Mesenchymal stem cell (in vitro differentiated cells and primary cell): ENCODE measurements at places on chromosomes 4 and X.

GRCh38 chr4:109588176-109588575, 28.1 kb downstream of the MCUB start:
- no peak for DNase-seq

DNA sequence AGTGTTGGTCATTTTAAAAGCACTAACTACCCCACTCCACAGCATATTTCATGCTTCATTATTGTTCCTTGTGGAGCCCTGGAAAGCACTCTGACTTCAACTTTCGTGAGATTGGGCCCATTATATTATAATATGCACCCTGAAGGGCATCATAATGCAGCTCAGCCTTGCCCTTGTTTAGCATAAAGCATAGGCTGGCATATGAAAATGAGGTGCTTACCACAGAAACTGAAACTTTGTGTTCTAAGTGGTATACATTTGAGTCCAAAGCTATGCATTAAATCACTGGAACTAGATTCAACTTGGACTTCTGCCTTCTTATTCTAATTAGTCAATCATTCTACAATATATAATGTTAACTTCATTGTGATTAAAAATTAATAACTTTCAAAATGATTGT, 1027.9 kb downstream of the STIM2 start:
- DNase-seq = no peak

- DNase-seq = no peak
Observed at GRCh38 chr4:60117726-60118323, 1082.3 kb upstream of the ADGRL3 start.

DNA sequence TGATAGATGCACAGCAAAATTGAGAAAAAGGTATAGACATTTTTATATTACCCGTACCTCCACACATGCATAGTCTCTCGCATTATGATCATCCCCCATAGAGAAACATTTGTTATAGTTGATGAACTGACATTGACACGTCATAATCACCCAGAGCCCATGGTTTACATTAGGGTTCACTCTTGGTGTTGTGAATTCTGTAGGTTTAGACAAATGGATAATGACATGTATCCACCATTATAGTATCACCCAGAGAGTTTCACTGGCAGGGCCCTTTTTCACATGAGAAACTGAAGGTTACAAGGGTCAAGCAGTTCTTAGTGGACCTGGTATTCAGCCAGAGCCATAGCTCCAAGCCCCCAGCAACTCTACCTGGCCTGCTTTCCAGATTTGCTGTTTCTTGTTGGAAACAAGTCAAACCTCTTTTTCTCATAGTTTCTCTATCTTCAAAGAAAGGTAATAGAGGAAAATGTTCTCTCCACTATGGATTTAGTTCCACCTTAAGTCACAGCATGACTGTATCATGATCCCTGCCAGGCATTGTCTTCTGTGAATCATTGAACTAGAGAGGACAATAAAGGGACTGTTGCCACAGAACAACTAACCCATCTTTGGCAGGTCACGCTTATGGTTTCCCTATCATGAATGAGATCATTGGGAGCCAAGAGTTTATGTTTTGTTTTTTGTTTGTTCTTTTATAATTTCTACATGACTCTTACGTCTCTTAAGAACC, 64.0 kb downstream of the HHIP start:
- no peak for DNase-seq

GRCh38 chr4:98833384-98833783, 95.5 kb downstream of the EIF4E start:
- no peak for DNase-seq

- no peak for DNase-seq
Observed at GRCh38 chr4:46554760-46555465, 165.0 kb upstream of the GABRA2 start.

DNA sequence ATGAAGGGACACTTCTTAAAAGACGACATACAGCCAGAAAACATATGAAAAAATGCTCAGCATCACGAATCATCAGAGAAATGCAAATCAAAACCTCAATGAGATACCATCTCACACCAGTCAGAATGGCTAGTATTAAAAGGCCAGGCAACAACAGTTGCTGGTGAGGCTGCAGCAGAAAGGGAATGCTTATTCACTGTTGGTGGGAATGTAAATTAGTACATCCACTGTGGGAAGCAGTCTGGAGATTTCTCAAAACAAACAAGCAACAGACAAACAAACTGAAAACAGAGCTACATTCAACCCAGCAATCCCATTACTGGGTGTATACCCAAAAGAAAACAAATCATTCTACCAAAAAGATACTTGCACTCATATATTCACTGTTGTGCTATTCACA, 197.9 kb downstream of the EVC2 start:
- DNase-seq = no peak

- no peak for DNase-seq
Observed at GRCh38 chrX:85203461-85203970, 40.1 kb downstream of the SATL1 start.

- DNase-seq = peak; percentile 11
Observed at GRCh38 chr4:20698382-20698781, 1.9 kb upstream of the PACRGL start.

DNA sequence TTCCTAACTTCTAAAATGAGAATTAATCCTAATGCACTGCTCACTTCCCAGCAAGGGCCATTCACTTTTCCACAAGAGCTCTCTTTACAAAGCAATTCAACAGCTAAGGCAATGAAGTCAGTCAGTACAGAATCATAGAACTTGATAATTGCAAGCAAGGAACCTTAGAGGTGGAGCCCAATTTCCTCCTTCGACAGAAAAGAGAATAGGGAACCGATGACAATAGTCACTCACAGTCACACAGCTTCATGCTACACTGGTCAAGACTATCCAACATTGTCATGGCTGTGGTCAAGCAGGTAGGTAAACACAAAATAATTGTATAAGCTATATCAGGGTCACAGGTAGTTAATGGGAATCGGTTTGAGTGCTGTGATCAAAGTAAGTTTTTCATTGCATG, 90.0 kb downstream of the ELOVL6 start:
- no peak for DNase-seq

- DNase-seq = peak; percentile 15
Observed at GRCh38 chr4:3293401-3294391, 875 bp downstream of the RGS12 start.

DNA sequence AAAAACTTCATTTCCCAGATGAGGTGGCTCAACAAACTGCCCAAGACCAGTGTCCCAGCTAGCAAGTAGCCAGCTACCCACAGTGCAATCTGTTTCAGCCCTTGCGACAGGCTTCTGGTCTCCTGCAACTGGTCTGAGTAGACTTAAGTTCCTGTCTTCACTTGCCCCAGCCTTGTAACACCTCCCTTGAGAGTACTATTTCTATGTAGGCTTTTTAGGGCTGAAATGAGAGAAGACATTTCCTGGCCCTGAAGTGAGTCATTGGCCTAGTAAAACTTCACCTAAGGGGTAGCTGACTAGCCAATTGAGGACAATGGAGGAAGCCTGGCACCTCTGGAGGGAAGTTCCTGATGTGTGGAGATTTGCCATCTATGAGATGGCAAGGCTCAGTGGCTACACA, 80.1 kb upstream of the STIM2 start:
- peak; percentile 21 for DNase-seq

DNA sequence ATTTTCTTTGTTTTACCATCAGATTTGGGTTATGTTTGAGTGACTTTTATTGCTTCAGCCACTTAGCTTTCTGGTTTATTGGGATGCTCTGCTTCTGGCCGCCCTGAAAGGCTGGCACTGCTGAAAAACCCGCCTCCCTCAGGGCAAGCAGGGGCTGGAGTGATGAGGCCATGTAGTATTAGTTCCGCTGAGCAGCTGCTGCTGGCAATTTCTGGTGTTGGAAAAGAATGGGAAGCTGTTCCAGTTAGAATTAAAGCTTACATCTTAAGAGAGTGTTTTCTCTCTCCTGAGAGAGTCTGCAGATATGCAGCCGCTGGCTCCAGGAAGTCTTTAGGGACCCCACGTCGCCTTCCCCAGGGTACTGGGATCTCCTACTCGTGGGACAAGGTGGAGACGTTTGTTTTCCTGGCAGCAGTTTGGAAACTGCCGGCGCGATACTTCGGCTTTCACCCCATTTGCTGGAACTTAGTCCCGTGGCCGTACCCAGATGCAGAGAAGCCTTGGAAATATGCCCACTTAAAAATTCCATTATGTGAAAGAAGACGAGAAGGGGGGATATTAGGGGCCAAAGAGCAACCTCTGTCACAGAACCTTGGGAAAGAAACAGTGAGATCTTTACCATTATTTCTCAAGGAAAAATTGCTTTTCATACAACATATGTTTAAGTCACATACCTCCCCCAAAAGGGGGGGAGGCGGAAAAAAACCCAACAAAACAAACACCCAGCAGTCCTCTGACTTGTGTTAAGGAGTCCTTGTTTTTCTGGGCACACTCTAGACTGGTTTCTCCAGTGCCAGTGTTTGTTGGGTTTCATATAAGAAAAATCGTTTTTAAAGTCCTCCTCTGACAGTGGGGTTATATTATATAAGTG, 72.6 kb downstream of the TMEM131L start:
- DNase-seq = no peak

GRCh38 chr4:53744446-53745160, 153.3 kb upstream of the LNX1 start:
- no peak for DNase-seq

DNA sequence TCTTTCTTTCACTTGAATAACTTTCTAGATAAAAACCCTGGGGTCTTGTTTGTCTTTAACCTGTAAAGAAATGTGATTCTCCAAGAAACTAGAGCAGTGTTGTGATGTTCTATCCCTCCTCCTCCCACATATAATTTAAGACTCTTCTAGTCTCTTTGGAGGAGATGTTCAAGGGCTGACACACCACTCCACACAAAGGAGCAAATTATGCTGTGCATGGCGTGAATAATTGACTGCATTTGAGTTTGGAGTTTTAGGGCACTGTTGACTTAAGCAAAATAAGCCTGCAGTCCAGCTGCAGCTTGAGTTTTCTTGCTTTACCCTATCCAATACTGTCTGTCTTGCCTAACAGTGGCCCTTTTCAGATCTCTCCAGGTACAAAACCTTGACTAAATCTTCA, 119.7 kb downstream of the CHRDL1 start:
- DNase-seq = no peak

GRCh38 chr4:150173432-150173861, 95.2 kb downstream of the DCLK2 start:
- peak; percentile 50 for DNase-seq

GRCh38 chr4:116489739-116490138, 595.6 kb downstream of the TRAM1L1 start:
- no peak for DNase-seq

- peak; percentile 82 for DNase-seq
Observed at GRCh38 chrX:46770817-46771163, 11.9 kb upstream of the SLC9A7 start.

DNA sequence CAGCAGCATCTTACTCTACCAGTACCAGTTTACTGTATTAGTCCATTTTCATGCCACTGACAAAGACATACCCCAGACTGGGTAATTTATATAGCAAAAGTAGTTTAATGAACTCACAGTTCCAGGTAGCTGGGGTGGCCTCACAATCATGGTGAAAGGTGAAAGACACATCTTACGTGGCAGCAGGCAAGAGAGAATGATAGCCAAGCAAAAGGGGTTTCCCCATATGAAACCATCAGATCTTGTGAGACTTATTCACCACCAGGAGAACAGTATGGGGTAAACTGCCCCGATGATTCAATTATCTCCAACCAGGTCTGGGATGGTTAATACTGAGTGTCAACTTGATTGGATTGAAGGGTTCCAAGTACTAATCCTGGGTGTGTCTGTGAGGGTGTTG, 69.3 kb downstream of the YIPF6 start:
- no peak for DNase-seq

GRCh38 chr4:181897935-181898334, 345.3 kb upstream of the TENM3 start:
- DNase-seq = no peak

GRCh38 chr4:80155316-80155982, 41.9 kb upstream of the PRDM8 start:
- DNase-seq = no peak

- peak; percentile 64 for DNase-seq
Observed at GRCh38 chrX:74382613-74383012, 38.7 kb upstream of the SLC16A2 start.

- no peak for DNase-seq
Observed at GRCh38 chr4:38495446-38495845, 168.6 kb upstream of the KLF3 start.

- DNase-seq = no peak
Observed at GRCh38 chr4:4362991-4363697, 23.8 kb upstream of the NSG1 start.

DNA sequence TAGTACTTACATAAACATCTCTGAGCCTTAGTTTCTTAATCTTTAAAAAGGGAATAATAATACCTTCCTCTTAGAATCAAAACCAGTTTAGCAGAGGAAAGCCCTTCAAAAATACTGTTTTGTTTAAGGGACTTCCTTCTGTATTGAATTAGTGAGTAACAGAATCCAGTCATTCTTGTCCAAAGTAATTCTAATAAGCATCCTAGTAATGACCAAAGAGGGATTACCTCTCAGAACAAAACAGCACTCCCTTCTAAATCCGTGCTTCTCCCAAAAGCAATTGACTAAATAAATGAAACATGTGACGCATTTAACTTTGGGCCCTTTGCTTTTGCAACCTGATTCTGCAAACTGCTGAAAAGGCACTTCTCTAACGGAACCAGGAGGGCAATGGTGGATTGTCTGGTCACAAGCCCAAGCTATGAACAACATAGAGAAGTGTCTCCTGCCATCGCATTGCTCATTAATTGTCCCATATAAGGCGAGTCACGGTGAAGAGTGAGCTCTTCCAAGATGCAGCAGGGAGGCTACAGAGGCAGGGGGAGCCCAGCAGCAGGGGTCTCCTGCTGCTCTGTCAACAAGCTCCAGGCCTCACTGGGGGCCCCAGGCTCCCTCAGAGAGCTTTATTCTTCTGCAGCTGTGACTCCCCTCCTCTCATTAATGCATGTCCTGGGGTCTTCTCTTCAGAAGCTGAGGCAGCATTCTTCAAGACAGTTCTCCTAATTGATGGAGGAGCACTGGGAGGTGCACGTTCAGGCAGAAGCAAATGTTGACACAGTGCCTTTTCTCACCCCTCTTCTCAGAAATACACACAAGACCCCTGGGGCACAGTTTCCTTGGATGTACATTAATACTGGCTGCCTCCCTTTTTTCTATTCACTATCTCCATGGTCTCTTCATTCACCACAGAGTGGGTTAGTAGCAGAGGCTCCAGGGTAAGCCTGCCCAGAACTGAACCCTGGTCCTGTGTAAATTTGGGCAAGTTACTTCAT, 419.6 kb upstream of the RASGEF1B start:
- no peak for DNase-seq

- no peak for DNase-seq
Observed at GRCh38 chr4:126937846-126938422, 694.8 kb upstream of the INTU start.

- no peak for DNase-seq
Observed at GRCh38 chrX:101203761-101204351, 15.7 kb upstream of the DRP2 start.

DNA sequence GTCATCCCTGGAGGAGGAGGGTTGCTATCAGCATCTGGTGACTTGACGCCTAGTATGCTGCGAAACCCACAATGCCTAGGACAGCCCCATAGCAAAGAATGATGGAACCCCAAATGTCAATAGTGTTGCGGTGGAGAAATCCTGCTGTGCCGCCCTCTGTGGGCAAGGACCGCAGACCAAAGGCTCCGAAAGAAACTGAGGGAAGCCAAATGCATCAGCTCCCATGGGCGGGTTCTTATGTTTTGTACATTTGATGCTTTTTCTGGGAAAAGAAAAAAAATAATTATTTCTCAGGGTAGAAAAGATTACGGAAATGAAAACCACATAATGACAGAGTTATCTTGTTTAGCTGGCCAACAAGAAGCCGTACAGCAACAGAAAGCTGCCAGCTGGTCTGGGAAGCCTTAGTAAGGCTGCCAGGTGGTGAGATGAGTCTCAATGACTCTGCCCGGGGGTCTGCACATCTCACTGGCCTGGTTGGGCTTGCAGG, 95.0 kb upstream of the TBL1X start:
- no peak for DNase-seq
